T-cell (primary cell): ENCODE measurements at places on chromosomes 5 and 9.

DNA sequence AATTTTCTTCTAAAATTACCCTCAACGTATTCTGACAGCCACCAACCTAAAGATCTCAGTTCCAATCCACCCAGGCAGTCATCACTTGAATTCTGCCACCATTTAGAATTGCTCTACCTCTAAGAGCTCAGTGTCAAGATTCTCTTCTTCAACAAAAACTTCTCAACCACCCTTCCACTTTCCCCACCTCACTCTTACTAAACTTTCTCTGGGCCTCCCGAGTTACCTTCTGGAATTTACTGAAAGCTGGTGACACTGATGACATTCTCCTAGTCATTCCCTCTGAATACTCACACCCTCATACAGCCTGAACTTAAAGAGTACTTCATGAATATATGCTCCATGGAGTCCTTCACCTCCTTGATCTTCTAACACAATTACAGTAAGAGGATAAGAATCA, 209.5 kb downstream of the TSSK1B start:
- DNase-seq, result no peak

GRCh38 chr9:131999692-132000551, 79.7 kb downstream of the MED27 start:
- no peak for DNase-seq

DNA sequence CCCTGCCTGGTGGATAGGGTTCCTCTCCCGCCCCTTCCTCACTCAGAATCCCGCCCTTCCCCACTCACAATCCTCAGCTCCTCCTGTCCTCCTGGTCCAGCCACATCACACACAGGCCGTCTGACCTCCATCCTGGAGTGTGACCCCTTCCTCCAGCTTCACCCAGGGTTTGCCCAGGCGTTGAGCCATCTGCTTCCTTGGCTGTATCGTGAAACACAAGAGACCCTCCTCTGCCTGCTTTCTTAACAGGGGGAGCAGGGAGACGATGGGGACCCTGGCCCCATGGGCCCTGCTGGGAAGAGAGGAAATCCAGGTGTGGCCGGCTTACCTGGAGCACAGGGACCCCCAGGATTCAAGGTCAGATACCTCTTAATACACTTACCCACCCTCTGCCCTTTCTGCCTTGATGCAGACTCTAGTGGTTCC, 32.3 kb upstream of the ORM1 start:
- DNase-seq, result no peak

DNA sequence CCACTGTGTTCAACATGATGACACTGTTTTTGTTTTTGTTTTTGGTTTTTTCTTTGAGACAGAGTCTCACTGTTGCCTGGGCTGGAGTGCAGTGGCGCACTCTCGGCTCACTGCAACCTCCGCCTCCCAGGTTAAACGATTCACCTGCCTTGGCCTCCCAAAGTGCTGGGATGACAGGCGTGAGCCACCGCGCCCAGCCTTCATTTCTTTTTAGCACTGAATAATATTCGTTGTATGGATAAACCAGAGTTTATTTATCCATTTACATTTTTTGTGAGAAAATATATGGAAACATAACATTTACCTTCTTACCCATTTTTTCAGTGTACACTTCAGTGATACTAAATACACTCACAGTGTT, 4.2 kb downstream of the CARD19 start:
- DNase-seq, result no peak

- DNase-seq, result no peak
Observed at GRCh38 chr5:115487756-115488155, 56.8 kb downstream of the FEM1C start.

- no peak for DNase-seq
Observed at GRCh38 chr9:89440548-89440947, 57.4 kb downstream of the SEMA4D start.

- DNase-seq, result no peak
Observed at GRCh38 chr9:20671635-20672034, 12.4 kb upstream of the FOCAD start.

DNA sequence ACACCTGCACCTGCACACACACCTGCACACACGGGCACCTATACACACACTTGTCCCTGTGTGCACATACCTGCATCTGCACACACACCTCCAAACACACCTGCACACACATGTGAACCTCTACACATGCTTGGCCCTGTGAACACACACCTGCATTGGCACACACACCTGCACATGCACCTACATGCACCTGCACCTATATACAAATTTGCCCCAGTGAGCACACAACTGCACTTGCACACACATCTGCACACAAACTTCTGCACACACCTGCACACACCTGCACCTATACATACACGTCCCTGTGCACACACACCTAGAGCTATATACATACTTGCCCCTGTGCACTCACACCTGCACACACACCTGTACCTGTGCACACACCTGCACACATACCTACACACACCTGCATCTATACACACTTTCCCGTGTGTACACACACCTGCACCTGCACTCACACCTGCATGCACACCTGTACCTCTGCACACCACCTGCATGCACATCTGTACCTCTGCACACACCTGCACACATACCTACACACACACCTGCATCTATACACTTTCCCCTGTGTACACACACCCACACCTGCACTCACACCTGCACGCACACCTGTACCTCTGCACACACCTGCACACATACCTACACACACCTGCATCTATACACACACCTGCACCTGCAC, 21.5 kb upstream of the LPCAT1 start:
- DNase-seq, result no peak

- no peak for DNase-seq
Observed at GRCh38 chr5:23372177-23372576, 135.2 kb upstream of the PRDM9 start.

GRCh38 chr5:67289763-67290521, 93.3 kb upstream of the CD180 start:
- DNase-seq, result no peak

GRCh38 chr9:128245421-128246151, 30.2 kb downstream of the GOLGA2 start:
- DNase-seq, result no peak

DNA sequence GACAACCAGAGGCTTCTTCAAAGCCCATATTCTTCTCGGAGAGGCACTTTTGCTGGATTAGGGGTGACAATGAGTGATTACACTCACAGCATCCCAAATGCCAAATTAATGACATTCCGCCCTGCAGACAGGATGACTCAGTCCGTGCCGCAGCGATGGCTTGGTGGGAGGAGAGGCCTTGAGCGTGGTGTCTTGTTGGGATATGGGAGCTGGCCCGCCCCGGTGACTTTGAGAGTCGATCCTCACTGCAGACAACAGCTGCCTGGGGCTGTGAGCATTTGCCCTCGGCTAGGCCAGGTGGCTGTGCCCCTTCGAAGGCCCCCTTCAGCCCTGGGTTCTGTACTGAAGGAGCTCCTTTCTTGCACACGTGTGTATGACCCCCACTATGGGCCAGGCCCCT, 29.8 kb downstream of the OLFM1 start:
- DNase-seq, result no peak

- DNase-seq, result no peak
Observed at GRCh38 chr5:126499853-126500342, 76.7 kb downstream of the GRAMD2B start.

DNA sequence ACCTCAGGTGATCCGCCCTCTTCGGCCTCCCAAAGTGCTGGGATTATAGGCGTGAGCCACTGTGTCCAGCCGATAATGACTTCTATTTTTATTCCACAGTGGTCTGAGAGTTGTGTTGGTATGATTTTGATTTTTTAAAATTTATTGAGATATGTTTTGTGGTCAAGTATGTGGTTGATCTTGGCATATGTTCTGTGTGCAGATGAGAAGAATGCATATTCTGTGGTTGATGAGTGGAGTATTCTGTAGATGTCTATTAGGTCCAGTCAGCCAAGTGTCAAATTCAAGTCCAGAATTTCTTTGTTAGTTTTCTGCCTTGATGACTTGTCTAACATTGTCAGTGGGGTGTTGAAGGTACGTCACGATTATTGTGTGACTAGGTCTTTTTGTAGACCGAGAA, 338.2 kb upstream of the TARS1 start:
- DNase-seq, result no peak

GRCh38 chr5:21711866-21712758, 1141.0 kb downstream of the CDH12 start:
- DNase-seq, result no peak

DNA sequence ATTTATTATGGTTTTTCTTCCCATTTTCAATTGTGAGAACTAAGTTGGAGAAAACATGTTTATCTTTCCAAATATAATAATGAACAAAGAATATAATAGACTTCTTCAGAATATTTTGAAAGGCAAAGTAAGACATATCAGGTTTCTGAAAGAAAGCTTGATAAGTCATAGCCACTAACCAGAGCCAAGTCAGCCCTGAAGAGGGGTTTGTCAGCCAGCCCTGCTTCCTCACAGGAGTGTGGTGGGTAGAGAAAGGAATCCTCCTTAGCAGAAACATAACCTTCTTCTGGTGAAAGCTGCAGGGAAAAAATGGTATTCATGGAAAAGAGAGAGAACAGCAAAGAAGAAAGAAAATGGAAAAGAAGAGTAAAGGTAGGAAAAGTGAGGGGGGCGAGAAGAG, 93.4 kb downstream of the MPDZ start:
- DNase-seq, result no peak

- DNase-seq, result no peak
Observed at GRCh38 chr9:121819428-121820231, 168.2 kb downstream of the DAB2IP start.

GRCh38 chr5:59231221-59231931, 648.5 kb downstream of the RAB3C start:
- no peak for DNase-seq

DNA sequence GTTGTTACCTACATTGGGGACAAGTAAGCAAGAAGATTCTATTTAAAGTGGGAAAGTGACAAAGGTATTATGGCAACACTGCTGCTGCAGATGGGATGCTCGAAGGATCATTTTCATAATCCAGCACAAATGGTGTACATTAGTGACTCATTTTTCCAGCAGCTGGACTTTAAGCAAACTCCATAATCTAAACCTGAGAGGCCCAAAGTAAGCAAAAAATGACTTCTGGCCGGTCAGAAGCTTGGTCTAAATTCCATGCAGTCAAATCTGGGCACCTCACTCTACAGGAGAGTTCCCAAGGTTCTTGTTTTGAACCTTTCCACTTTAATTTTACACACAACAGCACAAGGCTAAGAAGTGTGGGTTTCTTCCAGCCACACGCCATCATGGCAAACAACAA, 43.6 kb upstream of the TRAF1 start:
- DNase-seq, result no peak

GRCh38 chr5:173751266-173751600, 134.8 kb upstream of the BOD1 start:
- DNase-seq, result no peak

DNA sequence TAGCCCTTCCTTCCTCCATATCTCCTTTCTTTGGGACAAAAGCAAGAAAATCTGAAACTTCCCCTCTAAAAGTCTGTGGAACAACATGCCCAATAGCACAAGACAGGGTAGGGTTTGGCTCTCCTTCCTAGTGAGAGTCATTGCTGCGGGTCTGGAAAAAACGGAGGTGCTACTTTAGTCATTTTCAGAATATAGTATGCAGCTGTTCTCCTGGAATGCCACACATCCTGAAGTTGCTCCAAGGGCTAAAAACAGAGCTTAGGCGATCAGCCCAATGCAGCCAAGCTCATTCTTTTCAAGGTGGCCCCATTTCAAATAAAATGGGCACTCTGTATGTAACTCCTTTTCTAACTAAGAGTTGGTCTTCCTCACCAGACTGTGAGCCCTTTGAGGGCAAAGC, 39.5 kb upstream of the MYOT start:
- DNase-seq, result no peak

DNA sequence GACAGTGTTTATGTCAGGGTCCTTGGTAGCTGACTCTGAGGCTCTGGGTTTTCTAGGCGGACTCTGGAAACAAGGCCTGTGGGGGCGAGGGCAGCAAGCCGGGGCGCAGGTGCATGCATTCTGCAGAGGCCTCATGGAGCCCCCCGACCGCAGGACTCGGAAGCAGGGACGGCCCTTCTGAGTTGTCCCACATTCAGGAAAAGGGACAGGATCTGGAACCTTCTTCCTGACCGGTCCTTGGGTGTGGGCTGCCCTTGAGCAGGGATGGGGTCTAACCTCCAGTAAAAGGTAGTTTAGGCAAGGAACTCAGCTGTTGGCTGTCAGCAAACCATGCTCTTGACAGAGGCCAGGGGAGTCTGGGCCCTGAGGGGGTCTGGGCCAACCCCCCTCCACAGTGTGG, 7.4 kb upstream of the COL5A1 start:
- no peak for DNase-seq

DNA sequence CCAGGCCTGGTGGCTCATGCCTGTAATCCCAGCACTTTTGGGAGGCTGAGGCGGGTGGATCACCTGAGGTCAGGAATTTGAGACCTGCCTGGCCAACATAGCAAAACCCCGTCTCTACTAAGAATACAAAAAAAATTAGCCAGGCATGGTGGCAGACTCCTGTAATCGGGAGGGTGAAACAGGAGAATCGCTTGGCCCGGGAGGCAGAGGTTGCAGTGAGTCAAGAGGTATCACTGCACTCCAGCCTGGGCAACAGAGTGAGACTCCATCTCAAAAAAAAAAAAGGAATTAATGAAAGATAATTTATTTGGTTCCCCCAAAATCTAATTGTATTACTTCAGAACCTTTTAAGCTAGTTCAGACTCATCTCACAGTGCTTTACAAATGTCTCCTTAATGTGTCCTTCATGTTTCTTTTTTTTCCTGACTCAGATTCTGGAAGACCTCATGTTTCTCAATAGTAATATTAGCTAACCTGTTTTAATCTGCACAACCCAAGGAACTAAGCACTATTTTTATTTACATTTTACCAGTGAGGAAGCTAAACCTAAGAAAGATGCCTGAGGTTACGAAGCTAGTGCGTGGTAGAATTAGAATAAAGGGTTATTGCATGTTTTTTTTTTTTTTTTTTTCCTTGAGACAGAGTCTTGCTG, 15.1 kb downstream of the FAF2 start:
- no peak for DNase-seq

- no peak for DNase-seq
Observed at GRCh38 chr9:93457006-93457405, 3.6 kb upstream of the FAM120AOS start.

GRCh38 chr5:128870373-128870772, 94.9 kb upstream of the SLC27A6 start:
- DNase-seq, result no peak

DNA sequence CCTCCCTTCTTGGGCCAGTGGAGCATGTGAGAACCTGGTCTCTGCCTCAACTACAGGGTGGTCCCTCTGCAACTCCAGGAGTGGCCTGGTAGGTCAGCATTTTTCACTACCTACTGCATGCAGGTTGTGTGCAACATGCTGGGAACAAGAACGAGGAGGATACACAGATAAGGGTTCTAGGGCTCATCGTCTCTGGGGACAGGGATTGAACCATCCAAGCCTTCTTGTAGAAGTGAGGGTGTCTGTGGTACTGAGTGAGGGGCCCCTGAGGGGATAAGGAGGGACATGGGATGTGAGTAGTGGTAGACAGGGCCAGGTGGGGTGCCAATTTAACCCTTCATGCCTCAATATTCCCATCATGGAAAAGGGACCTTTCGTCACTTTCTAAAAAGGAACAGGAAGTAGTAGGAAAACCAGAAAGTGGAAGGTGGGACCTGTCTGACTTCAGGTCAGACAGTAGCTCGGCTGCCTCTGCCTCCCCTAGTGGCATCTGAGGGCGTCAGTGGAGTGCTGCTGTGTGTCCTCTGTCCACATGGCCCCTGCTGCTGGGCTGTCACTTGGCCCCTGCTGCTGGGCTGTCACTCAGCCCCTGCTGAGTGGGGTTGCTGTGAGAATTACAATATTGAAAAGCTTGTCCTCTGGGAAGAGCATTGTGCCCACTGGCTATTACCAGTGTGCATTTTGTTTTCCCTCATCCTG, 48.6 kb upstream of the RNU6ATAC start:
- DNase-seq, result no peak

- DNase-seq, result no peak
Observed at GRCh38 chr9:131236761-131237160, 39.5 kb downstream of the FAM78A start.
